ENCODE measurements at places on chromosomes 12 and 14.

DNA sequence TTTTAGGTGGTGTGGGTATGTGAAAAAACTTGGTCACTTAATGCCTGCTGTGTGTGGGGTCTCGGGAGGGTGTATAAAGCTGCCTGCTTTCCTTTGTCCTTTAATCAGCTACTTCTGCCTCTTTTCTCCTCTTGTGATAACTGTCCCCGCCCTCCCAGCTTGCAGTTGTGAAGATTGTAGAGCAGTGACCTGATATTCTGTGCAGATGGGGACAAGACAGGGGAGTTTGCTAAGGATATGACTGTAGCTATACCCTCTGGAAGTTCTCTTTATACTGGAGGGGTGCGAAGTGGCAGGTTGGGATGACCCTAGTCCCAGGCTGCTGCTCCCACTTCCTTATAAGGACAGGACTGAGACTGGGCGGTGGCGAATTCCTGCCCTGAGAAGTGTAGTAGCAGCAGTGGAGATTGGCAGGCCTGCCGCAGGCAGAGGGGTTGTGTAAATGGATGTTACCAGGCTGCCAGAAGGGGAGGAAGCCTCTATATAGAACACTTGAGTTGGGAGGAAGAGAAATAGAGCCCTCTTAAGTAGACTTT, 835 bp downstream of the MYL6 start:
- peak; percentile 87 for DNase-seq

GRCh38 chr14:54881235-54881760, 21.3 kb downstream of the GCH1 start:
- DNase-seq: peak; percentile 65

DNA sequence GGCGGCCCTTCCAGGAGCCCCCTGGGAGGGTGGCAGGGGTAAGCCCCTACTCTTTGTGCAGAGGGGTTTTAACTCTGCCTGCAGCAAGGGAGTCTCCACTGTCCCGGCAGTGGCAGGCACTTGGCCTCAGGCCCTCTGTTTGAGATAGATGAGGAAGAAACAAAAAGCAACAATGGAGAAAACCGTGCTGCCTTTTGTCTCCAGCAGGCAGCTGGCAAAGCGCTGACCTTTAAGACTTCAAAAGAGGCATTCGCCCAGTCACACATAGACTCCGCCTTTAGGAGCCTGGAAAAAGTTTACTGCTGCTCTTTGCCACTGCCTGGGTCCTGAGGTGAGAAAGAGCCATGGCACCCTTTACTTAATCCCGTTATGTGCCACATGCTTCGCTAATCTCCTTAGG, 158.2 kb upstream of the NTF3 start:
- no peak for DNase-seq

- no peak for DNase-seq
These were observed 54.7 kb downstream of the ATG14 start for GRCh38 chr14:55356913-55357312.

DNA sequence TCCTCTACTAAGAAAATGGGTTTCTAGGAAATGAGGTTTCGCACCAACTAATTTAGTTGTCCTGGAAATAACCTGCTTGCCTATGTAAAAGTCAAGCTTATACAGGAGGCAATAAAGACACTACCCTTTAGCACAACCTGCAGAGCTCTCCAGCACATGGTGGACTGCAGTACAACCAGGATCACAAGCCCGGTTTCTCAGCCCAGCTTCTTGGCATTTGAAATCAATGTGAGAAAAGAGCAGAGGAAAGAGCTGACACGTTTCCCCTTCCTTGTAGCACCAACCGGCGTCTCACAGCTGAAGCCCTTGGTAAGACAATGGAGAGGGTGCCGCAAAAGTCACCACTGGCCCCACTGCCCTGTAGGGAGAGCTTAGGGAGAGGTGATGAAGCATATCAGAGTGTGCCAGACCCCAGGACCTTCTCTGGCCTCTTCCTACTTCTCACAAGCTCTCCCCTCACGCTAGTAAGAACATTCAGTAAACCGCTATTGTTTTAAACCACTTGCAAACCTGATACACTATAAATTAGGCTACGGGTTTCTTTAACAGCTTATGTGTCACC, 8.6 kb downstream of the SPTLC2 start:
- DNase-seq: no peak

GRCh38 chr14:68363466-68363842, 429.4 kb downstream of the ZFP36L1 start:
- no peak for DNase-seq

DNA sequence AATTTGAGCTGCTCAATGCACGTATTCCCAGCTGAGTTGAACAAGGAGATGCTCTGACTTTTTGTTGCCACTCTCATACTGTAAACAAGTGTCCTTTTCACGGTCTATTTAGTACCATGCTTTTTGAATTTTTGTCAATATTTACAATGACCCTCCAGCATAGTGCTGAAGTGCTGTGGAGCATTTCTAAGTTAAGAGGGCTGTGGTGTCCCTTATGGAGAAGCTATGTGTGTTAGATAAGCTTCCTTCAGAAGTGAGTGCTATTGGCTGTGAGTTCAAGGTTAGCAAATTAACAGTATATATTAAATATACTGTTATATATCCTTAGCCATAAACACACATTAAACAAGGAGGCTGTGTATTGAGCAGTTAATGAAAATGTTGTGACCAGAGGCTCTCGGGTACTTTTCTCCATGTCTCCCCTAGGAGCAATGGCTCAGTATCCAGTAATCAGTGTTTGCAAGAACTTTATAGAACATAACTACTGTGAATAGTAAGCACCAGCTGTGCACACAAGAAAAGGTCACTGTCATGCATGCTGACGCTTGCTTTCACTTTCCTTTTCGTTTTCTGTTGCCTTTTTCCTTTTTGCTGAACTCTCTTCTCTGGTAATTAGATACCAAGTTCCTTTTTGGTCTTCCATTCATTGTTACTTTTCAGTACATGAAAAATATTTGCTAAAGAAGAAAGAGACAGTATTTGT, 187.2 kb upstream of the NEDD1 start:
- DNase-seq: peak; percentile 4

- DNase-seq: no peak
These were observed 40.4 kb downstream of the TSPAN19 start for GRCh38 chr12:84995641-84996040.

DNA sequence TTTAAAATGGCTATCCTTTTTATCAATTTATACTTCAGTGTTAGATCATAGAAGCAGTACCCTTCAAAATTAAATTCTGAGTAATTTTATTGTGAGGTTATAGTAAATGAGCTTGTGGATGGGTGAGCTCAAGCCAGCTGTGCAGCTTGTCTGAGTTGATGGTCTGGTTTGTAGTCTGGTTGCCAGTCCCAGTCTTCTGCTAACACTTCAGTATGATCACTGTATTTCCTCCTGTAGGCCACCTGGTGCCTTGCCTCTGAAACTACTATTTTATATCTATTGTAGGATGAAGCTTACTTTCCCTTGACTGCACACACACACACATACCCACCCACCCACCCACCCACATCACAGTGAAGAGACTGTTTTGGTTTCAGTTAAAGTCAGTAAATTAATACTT, 496.4 kb downstream of the PCNX1 start:
- no peak for DNase-seq

DNA sequence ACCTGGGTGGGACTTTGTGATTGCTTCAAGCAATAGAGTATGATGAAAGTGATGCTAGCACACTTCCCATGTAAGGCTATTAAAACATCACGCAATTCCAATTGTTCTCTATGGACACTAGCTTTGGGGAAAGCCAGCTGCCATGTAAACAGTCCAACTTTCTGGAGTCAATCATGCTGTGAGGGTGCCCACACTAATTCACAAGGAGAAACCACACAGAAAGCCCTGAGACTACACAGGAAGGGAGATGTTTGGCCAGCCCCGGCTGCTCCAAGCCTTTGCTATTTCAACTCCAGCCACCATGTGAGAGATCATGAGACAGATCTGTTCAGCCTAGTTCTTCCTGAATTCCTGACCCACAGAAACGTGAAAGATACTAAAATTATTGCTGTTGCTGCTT, 96.3 kb downstream of the ST8SIA1 start:
- DNase-seq: no peak

DNA sequence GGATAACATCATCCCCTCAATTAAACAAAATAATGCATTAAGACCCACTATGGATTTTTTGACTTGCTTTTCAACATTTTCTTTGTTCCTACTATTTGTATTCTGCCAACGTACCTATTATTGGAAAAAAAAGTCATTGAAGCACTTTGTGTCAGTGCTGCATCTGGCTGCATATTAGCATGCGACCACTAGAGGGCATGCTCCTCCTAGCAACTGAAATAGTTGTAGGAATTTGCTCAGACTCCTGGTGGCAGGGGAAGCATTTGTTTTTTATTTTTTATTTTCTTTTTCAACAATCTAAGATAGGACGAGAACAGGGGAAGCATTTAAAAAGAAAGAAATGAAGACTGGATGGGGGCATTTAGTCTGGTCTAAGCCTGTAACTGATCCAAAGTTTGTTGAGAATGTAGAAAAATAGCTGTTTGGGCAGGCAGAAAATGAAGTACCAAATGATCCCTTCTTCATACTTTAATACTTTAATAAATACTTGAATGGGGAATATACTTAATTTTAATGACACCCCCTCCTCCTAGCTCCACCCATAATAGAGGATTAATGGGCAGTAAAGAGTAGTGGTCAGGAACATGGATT, 14.5 kb upstream of the CLEC4A start:
- DNase-seq: peak; percentile 74

GRCh38 chr12:89821896-89822295, 113.3 kb upstream of the ATP2B1 start:
- DNase-seq: no peak

- DNase-seq: no peak
These were observed 178.1 kb downstream of the BCAT1 start for GRCh38 chr12:24770821-24771220.

GRCh38 chr12:62250671-62251608, 9.3 kb upstream of the USP15 start:
- DNase-seq: peak; percentile 8

DNA sequence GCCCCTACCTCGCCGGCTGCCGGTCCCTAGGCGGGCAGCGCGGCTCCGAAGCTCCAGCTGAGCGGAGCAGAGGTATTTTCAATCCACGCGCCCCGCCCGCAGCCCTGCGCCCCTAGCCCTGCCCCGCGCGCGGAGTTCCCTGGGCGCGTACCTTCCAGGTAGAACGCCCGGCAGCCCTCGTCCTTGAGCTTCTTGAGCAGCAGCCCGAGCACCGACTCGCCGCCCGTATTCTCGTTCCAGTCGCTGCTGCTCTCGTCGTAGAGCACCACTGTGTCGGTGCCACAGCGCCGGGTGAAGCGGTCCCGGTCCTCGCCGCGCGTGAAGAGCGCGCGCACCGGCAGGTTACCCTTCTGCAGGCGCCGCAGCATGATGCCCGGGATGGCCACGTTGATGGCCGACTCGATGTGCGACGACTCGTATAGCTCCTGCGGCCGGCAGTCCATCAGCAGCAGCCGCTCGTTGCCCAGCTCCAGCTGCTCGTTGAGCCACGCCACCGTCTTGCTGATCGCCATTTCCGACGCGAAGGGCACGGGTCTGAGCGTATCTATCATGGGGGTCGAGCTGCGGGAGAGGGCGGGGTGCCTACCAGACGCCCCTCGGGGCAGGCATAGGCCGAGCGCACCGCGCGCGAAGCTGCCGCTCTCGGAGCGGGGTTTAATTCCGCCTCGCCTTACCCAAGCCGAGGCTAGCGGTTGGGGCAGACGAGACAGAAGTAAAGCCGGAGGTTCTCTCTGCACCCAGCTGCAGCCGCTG, 636 bp downstream of the DUSP6 start:
- DNase-seq: peak; percentile 22

DNA sequence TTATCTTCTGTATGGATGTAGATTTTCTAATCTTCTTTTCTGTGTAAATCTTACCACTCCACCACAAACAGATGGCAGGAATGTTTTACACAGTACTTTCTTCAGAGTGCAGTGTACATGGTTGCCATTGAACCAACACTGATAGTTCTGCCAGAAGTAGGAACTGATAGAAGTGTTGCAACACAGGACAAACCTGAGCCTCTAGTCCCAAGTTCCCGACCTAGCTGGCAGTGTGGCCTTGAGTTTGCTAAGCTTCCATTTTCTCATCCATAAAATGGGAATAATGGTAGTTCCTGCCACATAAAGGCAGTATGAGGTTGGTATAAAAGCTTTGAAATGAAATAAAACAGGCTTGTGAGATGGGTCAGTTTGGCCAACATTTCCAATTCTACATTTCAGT, 50.8 kb upstream of the SAV1 start:
- DNase-seq: no peak

DNA sequence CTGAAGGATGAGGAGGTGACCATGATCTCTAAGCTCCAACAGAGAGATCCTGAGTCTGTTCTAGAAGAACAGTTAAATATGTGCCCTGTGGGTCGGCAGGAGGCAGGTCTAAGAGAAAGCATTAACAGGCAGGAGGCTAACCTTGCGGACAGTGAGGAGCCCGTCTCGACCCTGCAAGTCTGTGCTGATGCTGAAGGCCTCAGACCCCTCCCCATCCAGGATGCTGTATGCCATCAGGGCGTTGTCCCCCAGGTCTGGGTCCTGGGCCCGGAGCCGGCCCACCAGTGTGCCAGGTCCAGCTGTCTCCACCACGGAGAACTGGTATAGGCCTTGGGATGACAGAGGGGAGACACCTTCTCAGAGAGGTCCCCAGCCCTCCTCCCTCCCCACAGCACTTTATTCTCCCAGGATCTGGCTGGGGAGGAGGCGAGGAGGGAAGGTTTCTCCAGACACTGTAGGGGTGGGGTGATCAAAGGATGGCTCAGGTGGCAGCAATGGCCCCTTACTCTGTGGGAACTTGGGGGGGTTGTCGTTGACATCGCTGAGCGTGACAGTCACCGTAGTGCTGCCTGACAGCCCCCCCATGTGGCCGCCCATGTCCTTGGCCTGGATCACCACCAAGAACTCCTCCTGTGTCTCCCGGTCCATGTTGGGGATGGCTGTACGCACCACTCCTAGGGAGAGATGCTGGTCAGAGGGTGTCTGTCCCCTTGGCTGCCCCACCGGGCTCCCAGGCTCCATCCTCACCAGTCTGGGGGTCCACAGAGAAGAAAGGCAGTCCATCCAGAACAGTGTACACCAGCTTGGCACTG, 3.1 kb downstream of the CDH24 start:
- no peak for DNase-seq

DNA sequence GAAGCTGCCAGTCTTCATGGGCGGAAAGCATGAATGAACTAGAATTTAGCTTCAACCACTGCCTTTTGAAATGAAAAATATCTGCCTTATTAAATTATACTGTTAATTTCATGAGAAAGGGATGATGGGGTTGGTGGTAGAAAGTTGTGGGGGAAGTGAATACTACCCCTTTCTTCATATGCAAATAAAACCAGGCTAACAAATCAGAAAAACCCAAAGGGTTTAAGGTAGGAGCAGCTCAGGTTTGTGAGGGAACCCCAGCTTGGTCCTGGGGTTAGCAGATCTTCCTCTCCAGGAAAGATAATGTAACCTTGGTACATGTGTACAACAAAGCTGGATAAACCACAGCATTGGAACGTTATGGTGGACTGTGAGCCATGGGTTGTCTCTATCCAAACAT, 84.0 kb downstream of the PPP2R5C start:
- no peak for DNase-seq

DNA sequence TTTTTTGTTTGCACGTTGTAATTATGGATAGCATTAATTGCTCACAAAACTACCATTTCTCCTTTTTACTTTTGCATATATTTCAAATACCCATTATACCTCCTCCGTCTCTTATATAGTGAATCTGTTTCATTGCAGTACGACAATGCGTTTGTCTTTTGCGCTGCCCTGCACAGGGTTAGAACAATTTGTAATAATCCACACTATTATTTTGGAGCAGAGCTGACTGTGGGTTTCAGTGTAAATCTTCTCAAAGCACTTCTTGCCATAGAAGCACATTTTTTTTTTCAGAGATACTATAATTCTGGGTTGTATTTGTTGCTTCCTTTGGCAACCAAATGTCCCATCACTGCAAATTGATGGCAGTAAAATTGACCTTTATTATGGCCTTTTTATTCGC, 451.8 kb upstream of the STXBP6 start:
- no peak for DNase-seq
